Keratinocyte (primary cell): ENCODE measurements at places on chromosomes 13 and 19. TPM values are rescaled to one million over a fixed set of nuclear protein-coding genes. Genes with fewer than 3 reads are reported as not detected.
A peak's percentile ranks its signal among the peaks of the same experiment; 100 is the strongest.

DNA sequence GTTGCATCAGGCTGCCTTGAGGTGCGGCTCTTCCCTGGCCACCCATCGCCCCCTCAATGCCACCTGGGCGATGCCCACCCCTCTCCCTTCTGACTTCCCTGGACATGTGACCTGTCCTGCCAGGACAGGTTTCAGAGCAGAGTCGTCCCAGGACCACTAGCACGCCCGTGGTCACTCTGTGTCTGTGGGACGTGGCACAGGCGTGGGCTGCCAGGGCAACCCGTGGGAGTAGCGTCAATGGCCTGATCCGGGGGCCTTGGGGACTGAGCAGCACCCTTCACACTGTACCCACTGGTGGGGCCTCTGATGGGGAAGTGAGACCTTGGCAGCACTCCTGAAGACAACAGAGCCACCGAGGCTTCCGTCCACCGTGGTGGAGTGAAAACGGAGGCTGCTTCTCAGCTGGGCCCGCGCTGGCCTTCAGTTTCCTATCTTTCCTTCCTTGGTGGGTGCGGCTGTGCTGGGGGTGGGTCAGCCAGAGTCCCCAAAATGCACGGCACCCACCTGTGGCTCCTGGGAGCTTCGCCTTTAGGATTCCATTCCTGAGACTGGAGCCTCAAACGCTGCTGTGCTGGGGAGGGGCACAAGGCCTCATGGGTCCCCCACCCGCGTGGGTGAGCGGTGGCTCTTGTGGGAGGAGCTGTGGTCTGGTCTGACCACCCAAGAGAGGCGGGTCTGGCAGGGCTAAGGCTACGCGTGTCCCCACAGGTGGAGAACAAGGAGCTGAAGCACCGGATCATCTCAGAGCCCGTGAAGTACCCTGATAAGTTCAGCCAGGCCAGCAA lies 26.7 kb upstream of the TMEM255B start:
- no peak for DNase-seq

- DNase-seq = no peak
Observed at GRCh38 chr13:112506046-112506445, 81.9 kb downstream of the TUBGCP3 start.

GRCh38 chr19:2815191-2815614 lies 4.5 kb upstream of the ZNF554 start:
- no peak for DNase-seq

DNA sequence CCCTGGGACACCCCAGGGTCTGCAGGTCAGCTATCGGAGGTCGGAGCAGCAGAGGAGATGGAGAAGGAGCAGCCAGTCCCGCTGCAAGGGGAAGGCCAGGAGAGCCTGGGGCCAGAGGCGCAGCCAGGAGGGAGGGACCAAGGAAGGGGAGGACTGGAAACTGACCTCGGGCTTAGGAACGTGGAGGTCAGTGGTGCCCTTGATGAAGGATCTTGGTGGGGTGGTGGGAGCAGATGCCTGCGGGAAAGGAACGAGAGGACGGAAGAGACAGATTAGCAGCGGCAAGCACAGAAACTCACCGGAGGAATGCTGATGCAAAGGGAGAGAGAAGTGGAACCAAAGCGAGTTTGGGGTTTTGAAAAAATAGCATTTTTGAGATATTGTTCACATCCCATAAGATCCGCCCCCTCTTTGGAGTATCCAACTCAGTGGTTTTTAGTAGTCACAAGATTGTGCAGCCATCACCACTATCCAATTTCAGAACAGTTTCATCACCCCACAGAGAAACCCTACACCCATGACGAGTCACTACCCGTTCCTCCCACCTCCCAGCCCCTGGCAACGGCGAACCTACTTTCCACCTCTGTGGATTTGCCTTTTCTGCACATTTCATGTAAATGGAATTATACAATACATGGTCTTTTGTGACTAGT lies 22.1 kb downstream of the PLEKHF1 start:
- DNase-seq = no peak

Gene ZNF225
- polyA plus RNA-seq = 1.6 to 2.2 TPM (median 1.6 TPM) in 3 replicates

Gene SLC7A9
- polyA plus RNA-seq = 0.06 to 0.31 TPM (median 0.20 TPM) in 3 replicates

Gene CASP14
- 52.7 to 243 TPM (median 122 TPM) in 3 replicates for polyA plus RNA-seq

- no peak for DNase-seq
Observed at GRCh38 chr19:13051557-13052165, 51.0 kb downstream of the LYL1 start.

DNA sequence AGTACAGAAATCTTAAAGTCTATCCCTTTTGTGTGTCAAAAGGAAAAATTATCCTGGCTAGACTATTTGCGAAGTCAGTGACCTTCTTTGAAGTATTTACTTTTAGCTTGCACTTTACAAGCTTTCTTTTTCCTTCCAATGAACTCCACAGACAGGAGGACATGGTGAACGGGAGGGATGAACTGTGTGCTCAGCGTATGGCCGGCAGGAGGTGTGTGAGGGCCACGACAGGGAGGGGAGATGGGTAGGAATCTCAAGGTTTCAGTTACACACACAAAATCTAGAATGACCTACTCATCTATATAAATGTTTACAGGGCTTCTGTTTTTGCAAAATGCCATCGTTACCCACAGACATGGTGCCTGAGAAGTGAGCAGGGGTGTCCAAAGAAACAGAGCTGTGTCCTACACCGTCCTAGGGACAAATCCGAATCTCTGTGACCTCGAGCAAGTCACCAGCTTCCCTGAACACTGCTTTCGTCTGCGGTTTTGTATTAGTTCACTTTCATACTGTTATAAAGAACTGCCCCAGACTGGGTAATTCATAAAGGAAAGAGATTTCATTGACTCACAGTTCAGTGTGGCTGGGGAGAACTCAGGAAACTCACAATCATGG lies 537.2 kb downstream of the LIG4 start:
- DNase-seq = no peak

DNA sequence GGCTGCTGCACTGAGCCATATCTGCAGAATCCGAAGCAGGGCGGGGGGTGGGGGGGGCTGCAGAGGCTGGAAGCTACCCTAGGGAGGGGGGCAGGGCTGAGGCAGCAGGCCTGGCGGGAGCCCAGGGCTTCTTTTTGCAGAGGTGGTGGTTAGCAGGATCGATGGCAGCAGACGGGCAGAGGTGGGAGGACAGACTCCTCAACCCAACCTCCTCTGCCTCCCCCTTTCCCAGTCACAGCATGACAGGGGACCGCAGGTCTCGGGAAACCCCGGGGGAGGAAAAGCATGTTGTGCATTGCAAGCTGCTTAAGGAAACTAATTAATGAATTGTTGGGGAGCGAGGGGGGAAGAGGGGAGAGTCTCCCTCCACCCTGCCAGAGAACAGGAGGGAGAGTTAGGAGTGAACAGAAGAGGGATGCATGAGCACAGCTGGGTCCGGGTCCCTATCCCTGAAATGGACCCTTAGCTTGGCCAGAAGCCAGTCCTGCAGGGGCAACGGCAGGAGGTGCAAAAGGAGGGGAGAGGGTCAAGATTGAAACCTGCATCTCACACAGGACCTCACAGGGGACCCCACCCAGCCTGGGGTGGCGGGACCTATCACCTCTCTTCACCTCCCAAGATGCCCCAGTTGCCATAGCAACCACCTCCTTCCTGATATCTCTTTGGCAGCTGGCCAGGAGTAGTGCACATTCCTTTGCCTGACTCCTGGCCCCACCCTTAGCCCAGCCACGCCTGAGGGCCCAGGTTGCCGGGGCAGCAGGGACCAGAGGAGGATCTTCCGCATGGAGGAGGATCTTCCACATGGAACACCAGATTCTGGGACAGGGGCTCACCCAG lies 1.8 kb downstream of the FXYD7 start:
- peak; percentile 85 for DNase-seq

- no peak for DNase-seq
Observed at GRCh38 chr19:12698138-12698537, 1.7 kb upstream of the FBXW9 start.

Gene KANK3
- 0.15 to 0.27 TPM (median 0.16 TPM) in 3 replicates for polyA plus RNA-seq

DNA sequence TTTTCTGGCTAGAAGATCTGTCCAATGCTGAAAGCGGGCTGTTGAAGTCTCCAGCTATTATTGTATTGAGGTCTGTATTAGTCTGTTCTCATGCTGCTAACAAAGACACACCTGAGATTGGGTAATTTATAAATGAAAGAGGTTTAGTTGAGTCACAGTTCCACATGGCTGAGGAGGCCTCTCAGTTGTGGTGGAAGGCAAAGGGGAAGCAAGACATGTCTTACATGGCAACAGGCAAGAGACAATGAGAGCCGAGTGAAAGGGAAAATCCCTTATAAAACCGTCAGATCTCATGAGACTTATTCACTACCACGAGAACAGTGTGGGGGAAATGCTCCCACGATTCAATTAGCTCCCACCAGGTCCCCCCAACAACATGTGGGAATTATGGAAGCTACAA lies 980.4 kb downstream of the SLITRK5 start:
- DNase-seq = no peak

- no peak for DNase-seq
Observed at GRCh38 chr13:75826391-75826790, 190.3 kb downstream of the LMO7 start.

DNA sequence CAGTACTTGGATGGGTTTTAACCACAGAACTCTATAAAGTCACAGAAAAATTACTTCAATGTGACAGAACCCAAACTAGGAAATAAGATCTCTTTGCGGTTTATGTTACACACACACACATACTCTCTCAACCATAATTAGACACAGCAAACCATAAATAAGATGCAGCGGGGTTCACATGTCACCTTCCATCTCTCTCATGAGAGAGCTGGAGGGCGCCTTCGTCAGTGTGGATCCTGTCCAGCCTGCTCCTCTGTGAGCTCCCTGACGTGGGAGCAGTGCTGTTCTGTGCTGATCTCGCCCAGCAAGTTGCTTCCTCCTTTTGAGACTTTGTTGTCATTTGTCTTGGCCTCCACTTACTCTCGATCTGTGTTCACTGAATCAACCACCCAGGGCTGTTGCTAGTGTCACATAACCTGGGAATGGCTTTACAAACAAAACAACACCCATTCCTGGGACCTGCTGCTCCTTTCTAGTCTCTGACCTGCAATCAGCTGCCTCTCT lies 204.9 kb upstream of the KL start:
- no peak for DNase-seq

Gene CDX2
- not detected in 3 replicates for polyA plus RNA-seq

DNA sequence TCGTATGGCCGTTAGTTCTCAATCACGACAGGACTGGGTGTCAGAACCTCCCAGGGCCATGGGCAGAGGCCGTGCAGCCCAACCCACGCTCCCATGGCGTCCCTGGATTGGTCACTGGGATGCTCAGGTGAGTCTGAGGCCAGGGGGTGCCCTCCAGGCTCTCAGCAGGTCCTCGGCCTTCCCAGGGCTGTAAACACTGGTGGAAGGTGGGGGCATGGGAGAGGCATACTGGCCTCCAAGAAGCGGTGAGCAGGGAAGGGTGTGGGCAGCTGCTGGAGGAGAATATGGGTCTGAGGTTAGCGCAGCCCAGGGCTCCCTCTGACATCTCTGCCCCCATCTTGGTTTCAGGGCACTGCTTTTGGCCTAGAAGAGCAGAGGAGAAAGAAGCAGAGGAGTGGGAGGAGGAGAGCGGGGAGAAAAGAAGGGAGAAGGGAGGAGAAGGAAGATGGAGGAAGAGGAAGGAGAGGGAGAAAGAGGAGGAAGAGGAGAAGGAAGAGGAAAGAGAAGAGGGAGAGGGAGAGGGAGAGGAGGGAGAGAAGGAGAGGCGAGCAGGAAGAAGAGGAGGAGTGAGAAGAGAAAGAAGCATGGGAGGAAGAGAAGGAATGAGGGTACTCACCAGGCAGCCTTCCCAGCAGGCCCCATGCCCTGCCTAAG lies 62.3 kb downstream of the CEBPG start:
- no peak for DNase-seq

DNA sequence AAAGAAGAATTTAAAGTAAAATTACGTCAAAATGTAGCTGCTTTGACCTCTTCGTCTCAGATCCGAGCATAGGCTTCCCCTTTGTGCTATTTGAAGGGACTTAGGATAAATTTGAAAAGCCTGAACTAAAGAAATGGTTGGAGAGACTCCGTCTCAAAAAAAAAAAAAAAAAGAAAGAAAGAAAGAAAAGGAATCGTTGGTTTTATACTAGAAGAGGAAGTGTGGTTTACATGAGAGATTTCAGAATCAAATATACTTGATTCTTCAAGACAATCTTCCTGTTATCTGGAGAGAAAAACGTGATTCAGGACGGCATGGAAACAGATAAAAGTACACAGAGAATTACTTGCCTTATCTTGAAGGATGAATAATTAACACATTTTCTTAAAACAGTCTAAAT lies 474 bp upstream of the ZNF780B start:
- DNase-seq = no peak

DNA sequence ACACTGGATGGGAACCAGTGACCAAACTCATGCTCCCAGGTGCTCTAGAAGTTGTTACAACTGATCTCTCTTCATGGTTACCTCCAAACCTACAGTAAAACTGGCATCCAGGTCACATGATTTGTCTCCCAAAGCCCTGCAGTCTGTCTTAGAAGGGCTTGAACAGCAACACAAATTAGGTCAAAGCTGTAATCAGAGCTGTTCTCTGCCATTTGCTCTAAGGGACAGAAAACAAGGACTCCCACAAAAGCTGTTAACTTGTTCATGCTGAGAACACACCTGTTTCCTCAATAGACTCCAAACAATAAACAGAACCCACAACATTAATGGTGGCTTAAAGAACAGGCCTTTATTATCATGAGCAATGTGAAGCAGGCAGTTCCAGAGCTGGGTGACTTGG lies 8.0 kb downstream of the ZNF671 start:
- no peak for DNase-seq

GRCh38 chr19:2440515-2440914 lies 13.1 kb upstream of the TIMM13 start:
- DNase-seq = no peak

Gene PSG6
- polyA plus RNA-seq = 0.40 to 0.82 TPM (median 0.45 TPM) in 3 replicates

Gene FGF22
- polyA plus RNA-seq = 0.05 TPM in 1 of 3 replicates, not detected in the others

Gene KLK1
- polyA plus RNA-seq = 0.10 to 0.39 TPM (median 0.31 TPM) in 3 replicates

Gene ZNF600
- 5.0 to 8.5 TPM (median 7.6 TPM) in 3 replicates for polyA plus RNA-seq

DNA sequence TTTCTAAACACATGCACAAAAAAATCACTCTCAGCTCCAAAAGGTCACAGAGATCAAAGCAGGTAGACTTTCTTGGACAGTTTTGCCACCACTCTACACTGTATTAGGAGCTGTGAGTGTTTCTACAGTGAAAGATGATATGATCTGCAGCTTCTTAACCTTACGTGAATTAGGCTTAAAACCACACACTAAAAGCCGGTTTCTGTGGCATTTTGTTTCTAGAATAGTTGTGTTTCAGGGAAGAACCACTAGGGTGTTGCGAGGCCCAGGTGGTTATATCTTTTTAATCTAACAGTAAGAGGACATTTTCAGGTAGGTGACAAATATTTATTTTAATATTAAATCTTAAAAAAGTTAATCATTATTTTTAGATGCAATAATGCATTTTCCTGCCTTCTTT lies 216.4 kb downstream of the KLF5 start:
- DNase-seq = no peak

Gene TMPRSS9
- not detected in 3 replicates for polyA plus RNA-seq

Gene GAPDHS
- 0.08 TPM in 1 of 3 replicates, not detected in the others for polyA plus RNA-seq
